ENCODE measurements at places on chromosomes 16 and 17.

GRCh38 chr17:57102122-57102521 lies 17.1 kb downstream of the AKAP1 start:
- no peak for DNase-seq

GRCh38 chr16:16015849-16016248 lies 66.4 kb downstream of the ABCC1 start:
- DNase-seq = no peak

DNA sequence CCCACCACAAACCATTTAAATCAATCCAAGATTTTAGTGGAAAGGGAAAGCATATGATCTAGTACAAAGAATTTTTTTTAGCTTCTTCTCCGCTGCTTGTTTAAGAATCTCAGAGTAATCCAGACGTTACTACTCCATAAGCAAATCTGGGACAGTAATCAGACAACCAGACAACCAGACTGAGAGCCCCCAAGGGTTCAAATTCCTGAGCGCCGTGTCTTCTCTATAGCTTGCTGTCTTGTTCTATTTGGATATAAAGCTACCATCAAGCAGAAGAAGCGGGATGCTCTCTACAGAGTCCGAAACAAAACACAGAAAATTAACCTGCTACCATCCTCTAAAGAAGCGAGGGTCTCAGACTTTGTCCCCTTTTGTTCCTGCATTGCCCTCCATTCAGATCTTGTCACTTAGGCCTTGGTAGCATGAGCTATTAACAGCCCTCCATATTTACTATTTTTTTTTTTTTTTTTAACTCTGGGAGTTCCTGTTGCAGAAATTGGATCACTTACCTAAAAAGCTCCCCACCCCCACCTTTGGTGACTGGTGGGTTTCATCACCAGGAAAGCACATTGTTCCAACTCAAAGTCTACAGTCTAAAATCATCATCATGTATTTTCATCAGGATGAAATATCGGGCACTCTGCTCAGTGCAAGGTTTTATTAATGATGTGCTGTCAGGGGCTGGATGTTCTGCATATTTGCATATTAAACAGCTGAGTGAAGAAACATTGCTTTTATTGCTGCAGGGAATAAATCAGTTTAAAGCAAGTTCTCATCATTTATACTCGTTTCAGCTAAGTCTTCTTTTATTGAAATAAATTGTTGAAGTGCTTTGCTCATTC lies 576.7 kb downstream of the WWOX start:
- no peak for DNase-seq

DNA sequence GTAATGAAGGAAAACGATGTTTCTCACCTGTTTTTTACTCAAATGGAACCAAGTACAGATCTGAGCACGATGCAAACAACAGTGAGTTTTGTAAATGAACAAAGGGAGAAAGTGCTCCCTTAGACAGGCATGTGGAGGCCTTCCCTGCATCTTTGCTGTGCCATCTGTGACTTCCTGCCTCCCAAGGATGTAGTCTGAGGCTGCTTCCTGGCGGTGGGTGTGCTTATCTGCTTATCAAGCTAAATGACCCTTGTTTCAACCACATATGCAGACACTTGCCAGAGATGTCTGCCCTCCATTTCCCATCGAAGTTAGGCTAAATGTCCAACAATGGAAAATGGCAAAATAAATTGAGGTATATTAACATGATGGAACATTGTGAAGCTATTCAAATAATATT lies 34.6 kb downstream of the RGS9 start:
- DNase-seq = no peak

DNA sequence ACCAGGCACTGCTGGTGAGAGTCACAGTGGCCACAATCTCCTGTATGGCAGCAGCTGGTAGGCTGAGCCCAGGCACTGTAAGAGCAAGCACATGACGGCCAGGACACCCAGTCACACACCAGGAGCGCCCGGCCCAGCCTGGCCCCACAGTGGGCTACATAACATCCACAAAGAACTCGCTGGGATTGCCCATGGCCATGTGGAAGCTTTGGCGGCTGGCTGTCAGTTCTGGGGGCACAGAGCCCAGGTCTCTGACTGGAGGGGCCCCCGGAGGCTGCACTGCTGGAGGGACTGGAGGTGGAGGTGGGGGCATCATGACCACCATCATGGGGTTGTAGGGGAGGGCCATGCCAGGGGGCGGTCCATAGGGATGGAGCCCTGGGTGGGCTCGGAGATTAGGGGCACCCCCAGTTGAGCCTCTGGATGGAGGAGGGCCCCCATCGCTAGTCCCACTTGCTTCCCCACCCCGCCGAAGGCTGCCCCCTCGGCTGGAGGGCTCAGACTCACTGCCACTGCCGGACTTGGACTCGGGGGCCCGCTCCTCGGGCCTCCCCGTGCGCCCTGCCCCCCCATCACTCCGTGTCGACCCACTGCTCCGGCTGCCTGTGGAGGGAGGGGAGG lies 6.1 kb downstream of the ACADVL start:
- DNase-seq = no peak

DNA sequence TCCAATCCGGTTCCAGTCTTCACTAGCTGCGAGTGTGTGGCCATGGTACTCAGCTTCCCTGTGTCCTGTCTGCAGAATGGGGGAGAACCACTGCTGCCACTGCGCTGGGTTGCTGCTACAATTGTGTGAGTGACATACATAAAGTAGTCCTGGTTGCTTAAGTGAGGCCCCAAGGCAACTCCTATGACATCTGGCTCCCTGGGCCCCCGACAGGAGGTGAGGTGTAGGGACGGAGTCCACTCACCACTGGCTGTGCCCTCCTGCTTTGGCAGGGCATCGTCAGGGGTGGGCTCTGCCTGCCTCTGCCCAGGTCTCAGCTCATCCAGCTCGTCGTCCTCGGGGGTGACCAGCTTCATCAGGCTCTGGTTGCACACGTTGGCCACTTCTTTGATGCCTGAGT lies 20.4 kb downstream of the VAC14 start:
- DNase-seq = no peak

All from NCI-H748 treated with DMSO at 0.1 percent for 48 hours (cell line).